Subcutaneous adipose tissue (tissue), 4 donors: ENCODE measurements at places on chromosomes 4 and X. TPM values are rescaled to one million over a fixed set of nuclear protein-coding genes. Genes with fewer than 3 reads are reported as not detected.

The CPLX1 gene
- 0.82 TPM for total RNA-seq

The GCNA gene
- total RNA-seq = 5.5 TPM

The ABLIM2 gene
- 7.1 TPM for total RNA-seq

The C1GALT1C1 gene
- total RNA-seq = 56.7 TPM

The SCML2 gene
- total RNA-seq = 1.0 TPM

The UGT8 gene
- not detected for total RNA-seq

The ADH6 gene
- total RNA-seq = not detected

The TLR10 gene
- total RNA-seq = 2.1 TPM

The ZNF330 gene
- total RNA-seq = 63.9 TPM

The ZRSR2 gene
- 7.2 TPM for total RNA-seq
